Breast epithelium (tissue), 4 donors: ENCODE measurements at places on chromosomes 6 and 20. TPM values are rescaled to one million over a fixed set of nuclear protein-coding genes. Genes with fewer than 3 reads are reported as not detected.

NPBWR2 gene
- not detected for total RNA-seq

DNA sequence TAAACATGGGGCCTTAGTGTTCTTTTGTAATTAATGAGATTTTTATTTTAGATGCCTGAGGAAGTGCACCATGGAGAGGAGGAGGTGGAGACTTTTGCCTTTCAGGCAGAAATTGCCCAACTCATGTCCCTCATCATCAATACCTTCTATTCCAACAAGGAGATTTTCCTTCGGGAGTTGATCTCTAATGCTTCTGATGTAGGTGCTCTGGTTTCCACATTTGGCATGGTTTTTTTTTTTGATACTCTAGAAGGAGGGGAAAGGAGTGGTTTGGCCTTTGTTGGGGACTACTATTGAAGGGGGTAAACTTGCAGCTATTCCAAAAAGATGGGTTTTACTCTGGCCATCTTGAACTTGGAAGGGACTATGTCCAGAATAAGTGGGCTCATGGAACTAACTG is 1.7 kb downstream of the HSP90AB1 start:
- no peak for DNase-seq

- DNase-seq = no peak
Observed at GRCh38 chr6:144036064-144036834, 28.2 kb upstream of the PLAGL1 start.

DNA sequence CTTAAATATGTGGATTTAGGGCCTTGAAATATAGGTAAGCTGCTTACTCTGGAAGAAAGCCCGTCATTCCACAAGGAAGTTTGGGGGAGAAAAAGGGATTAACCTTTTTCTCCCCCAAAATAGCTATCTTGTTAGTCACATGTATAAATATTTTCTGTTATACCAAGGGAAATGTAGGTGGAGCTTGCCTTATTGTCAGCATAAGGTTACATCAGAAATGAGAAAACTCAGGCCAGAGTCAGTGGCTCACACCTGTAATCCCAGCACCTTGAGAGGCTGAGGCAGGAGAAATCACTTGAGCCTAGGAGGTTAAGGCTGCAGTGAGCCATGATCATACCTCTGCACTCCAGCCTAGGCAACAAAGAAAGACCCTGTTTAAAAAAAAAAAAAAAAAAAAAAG is 129.9 kb downstream of the LRFN2 start:
- DNase-seq = no peak

DNA sequence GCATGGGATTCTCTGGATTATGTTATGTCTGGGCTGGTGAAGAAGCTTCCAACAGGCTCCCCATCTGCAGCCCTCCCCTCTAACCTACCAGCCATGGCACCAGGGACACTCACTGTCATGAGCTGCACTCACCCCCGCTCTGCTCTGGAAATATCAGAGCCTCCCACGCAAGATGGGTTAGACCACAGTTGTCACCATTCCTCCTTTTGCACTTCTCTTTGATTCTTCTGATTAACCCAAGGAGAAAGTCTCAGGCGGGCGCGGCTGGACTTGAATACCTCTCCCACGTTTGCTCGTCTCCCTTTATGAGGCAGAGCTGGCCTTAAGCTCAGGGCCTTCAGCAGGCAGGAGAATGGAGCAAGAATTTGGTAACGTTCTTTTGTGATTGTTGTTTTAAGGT is 128.1 kb downstream of the CEBPB start:
- no peak for DNase-seq

DNA sequence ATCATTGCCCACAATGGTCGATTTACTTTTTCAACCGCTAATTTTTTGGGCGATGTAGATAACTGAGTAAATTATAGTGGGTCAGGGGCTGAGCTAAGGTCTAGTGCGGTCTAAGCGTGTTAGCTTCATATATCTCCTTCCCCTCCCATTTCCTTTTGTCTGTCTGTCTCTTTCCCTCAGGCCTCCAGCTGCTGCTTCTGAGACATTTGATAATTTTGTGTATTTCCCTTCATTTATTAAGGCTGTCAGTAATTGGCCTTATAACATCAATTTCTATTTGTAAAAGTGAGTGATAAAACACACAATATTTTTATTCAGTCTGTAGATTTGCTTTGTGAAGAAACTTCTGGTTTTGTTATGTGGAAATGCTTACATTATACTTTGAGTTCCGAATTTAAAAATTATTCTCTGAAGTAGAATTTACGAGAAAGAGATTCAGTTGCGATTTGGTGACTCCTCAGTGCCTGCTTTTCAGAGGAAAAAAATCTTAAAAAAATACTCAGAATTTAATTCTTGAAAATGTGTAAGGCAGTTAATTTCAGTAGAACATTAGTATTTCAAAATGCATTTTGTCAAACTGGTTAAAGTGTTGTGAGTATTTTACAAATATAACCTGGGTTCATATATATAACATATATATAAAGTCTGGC is 1.4 kb downstream of the TMEM170B start:
- DNase-seq = no peak

DNA sequence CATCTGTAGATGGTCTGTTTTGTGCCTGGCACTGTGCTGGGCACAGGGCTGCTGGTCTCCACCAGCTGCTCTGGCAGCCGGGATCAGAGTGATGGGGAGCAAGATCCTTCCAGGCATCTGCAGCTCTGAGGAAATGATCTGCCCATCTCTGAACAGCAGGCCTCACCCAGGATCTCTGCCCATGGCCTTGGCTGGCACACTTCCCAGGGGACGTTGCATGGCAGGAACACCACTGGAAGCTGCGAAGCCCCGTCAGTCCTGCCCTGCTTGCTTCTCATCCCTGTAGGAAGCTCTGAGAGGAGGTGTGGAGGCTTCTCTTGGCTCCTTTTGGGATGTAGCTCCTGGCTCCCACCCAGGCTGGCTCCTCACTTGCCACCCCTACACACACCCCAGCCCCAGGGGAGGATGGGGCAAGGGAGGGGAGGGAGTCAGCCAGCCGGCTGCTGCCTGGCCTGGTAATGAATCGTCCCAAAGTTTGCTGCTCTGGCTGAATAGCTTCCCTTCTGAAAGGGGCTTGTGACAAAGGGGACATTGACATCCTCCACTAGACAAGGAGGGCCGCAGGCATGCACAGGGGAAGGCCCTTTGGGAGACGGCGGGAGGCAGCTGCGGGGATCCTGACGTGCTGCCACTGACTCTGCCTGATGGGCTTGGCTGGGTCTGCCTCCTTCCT is 108.9 kb downstream of the VEGFA start:
- no peak for DNase-seq

GRCh38 chr6:44497807-44498206 is 110.3 kb downstream of the CDC5L start:
- DNase-seq = no peak

DNA sequence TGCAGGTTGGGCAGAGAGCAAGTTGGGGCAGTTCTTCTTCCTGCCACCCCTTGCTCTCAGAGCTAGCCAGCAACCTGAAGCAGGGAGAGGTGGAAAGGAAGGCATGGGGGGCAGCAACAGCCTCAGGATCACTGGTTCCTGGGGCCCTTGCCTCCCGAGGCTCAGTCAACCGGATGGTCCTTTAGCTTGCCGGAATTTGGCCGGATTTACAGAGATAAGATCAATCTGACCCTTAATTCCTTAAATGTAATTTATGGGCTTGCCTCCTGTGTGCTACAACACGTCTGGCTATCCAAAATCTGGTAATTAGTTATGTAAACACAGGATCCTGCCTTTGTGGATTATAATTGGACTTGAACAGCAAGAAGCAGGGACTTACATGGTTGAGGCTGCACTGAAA is 19.5 kb upstream of the TCP11 start:
- DNase-seq = no peak

- DNase-seq = no peak
Observed at GRCh38 chr20:1338096-1338495, 9.2 kb upstream of the SDCBP2 start.

DNA sequence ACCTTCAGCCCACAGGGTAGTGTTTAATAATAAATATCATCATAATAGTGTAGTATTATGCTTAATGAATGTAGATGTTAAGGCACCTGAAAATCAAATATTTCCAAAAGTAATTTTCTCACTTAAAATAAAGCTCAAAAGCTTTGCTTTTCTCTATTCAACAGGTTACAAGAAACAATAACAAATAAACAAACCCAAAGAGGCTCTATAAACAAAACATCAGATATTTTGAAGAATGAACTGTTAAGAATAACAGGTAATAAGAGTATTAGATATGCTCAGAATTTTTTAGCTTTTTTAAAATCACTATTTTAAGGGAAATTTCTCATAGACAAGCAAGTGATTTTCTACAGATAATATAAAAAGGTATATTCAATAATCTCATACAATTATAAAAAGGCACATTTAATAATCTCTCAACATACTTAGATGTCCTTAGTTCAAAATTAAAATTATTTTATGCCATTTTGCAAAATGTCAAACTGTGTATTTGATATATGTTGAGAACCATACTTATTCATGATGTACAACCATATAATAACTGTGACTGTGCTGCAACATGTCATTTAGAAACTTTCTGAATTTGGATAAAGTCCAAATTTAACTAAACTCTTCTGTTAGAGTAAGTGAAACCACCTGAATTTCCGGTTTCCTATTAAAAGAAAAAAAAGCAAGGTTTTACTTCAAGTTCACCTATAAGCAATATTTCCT is 35.8 kb downstream of the PHIP start:
- DNase-seq = no peak
